Karpas-422 (cell line): ENCODE measurements at places on chromosomes 7 and 10. TPM values are rescaled to one million over a fixed set of nuclear protein-coding genes. Genes with fewer than 3 reads are reported as not detected.

- DNase-seq, result no peak
These were observed 28.4 kb downstream of the RASGEF1A start for GRCh38 chr10:43238462-43238861.

DNA sequence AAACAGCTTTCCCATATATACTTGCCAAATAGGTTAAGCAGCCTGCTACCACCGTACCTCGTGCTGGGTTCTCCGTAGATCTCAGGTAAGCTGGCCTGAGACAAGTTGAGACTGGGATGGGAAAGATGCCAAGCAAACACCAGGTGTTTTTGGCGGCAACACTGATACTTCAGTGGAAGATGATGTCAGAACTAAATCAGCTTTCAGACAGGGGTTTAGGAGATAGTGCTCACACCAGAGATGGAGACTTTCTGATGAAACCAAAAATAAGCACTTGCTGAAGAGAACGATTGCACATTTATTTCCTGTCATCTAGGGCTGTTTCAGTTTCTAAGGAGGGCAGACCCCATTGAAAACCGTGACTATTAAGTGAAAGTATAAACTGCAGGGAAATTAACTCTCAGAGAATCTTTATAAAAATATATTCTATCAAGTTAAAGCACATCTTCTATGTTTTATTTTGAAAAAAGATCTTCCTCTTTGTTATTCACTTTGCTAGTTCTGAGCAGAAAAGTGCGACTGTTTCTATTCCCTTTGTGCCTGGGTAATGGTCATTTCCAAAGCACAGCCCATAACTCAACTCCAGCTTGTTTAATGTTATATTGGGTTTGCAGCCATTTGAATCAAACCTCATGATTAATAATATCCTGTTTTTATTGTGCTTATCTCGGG is 149.9 kb downstream of the CPED1 start:
- no peak for DNase-seq

GRCh38 chr10:133164816-133165555 is 5.0 kb downstream of the KNDC1 start:
- DNase-seq, result no peak

DNA sequence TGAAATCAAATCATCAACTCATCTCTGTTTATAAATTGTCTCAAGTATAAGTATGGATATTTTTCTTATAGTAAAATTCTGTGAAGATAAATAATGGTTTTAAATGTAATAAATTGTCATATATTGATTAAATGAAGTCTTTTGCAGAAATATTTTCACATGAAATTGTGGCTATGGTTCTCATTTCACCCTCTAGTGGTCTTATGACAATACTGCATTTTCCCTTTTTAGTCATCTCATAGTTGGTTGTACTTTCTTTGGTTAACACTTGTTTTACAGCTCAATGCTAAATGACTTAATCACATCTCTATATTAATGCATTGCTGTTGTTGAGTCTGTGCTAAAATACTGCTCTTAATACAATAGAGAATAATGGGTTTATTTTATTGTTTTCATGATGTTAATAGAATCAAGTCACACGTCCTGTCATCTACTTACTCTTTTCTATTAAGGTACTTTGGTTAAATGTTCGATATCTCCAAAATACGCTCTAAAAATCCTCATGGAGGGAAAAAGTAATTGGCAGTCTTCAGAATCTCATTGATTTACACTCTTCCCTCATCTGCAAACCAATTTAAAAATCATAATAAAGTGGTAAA is 38.0 kb upstream of the CACNA2D1 start:
- DNase-seq, result peak; percentile 55

DNA sequence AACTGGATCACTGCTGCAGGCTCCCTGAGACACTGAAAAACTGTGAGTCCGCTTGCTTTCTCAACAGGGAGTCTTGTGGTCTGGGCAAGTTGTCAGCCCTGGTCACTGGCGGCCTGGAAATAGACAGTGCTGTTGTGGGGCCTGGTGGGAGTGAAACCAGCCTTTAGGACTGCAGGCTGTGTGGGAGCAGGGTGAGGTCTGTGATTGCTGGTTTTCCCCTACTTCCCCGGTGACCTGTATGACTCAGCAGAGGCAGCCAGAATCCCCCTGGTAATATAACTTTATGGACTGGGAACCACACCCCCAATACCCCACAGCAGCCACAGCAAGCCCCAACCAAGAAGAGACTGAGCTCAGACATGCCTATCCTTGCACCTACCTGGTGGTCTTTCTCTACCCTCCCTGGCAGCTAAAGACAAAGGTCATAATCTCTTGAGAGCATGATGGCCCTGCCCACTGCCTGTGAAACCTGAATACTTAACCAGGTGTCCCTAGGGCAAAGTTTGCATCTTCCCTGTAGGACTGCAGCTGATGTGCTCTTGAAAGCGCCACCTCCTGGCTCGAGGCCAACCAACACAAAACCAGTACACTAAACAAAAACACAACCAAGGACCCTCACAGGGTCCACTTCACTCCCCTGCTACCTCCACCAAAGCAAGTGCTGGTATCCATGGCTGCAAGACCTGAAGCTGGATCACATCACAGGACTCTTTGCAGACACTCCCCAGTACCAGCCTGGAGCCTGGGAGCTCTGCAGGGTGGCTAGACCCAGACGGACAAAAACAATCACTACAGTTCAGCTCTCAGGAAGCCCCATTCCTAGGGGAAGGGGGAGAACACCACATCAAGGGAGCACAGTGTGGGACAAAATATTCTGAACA is 7.2 kb upstream of the ADAM22 start:
- DNase-seq, result peak; percentile 58

DNA sequence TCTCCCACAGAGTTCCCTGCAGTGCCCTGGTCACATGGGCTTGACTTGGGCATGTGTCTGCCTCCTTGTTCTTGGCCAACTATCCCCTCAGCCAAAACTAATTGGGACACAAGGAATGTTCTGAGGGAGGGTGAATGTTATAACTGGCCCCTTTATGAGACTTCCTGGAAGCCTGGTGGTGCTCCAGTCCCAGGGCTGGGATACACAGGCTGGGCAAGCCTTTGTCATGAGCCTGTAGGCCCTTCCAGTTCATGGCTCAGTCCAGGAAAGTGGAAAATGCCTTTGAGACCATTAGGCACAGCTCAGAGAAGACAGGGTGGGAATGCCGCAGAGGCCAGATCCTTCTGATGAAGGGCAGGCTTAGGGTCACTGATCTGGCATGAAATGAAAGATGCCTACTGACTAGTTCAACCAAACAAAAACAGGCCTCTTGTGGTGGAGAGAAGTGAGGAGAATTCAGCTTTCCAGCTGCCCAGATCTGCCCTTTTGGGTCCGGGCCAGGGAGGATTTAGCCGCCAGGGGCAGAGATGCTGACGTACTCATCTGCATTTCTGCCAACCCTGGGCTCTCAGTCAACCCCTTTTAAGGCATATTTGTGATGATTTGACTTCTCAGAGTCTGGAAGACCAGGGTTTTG is 961.5 kb downstream of the KCNMA1 start:
- no peak for DNase-seq

Gene TLX1
- total RNA-seq, result not detected in 2 replicates

- no peak for DNase-seq
These were observed 121.4 kb upstream of the INHBA start for GRCh38 chr7:41824284-41824683.

DNA sequence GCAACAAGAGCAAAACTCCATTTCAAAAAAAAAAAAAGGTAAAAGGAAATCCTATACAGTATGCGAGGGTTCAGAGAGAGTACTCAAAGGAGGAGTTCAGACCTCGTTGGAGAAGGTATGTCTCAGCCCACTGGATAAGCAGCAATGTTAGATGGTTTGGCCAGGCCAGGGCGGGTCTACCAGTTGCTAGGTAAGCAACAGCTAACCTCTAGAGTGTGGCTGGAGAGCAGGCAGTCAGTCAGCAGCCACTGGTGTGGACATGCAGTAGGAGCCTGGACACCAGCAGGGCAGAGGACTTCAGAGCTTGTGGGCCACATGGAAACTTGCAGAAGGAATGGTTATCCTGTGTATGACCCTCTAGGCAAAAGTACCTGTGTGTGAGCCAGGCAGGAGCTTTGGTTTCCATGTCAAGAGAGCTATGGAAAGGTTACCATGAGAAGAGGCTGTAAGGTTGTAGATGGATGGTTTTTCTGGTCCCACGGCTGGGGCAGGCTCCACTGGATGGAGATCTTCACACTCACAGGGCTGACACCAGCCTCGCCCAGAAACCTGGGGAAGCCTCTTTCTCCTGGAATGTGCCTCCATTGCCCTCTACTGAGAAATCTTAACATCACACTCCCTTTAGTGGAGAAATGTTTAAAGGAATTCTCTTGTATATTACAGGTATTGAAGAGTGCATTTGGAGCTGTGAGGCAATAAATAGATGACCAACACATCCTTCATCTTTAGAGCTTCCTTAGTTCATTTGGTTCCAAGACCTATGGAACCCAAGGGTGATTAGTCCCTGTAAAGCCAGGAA is 63.6 kb downstream of the CCDC186 start:
- no peak for DNase-seq

Gene CACNB2
- not detected in 2 replicates for total RNA-seq

Gene C10orf53
- total RNA-seq, result not detected in 2 replicates

Gene AGR2
- total RNA-seq, result 0.19 and 2.5 TPM in 2 replicates

GRCh38 chr7:71937840-71938371 is 474.2 kb downstream of the CALN1 start:
- no peak for DNase-seq

DNA sequence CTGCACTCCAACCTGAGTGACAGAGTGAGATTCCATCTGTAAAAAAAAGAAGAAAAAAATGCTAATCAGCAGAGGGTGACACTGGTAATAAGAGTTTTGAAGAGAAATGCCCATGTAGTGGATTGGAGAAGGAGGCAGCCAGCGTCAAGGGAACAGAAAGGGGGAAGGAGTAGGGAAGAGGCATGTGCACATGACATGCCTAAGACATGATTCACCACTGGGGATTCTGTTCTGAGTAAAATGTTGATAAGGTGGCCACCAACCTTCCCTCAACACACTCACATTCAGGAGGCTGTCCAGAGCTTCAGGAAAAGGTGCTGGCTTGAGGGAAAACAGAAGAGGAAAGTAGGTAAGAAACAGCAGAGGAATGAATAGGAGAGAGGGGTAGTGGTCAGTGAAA is 39.9 kb downstream of the AKR1D1 start:
- DNase-seq, result no peak

GRCh38 chr7:41113719-41114118 is 589.2 kb downstream of the INHBA start:
- DNase-seq, result no peak

DNA sequence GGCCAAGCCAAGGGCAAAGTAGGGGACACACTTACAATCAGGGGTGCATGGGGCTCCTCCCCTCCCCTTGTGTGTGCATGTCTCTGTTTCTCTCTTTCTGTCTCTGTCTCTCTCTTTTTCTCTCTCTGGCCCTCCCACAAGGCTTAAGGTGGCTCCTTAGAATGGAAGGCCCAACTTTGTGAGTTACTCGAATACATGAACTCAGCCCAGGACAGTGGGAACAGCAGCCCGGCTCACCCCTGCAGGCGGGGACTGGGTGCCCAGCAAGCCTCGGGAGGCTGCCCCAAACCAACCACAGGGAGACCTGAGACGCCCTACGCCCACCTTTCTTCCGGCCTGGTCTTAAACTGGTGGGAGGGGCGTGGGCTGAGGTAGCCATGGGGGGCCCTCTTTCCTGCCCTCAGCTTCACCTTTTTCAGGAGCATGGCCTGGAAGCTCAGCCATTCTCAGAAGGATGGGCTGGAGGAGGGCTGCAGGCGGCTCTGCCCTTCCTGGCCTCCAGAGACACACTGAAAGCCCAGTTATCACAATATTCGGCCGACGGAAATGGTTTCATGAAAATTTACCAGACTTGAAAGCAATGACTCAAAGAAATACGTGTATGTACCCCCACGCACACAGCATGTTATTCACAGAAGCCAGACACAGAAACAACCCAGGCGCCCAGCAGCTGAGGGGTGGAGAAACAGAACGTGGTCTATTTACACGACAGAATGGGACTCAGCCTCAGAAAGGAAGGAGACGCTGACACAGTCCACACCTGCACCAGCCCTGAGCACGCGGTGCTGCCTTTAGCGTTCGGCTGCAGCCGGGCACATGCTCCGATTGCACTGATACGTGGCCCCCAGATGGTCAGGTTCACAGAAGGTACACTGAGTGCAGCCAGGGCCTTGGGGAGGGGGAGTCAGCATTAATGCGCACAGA is 229.5 kb downstream of the PTPRN2 start:
- DNase-seq, result no peak

GRCh38 chr7:75809396-75809795 is 4.2 kb downstream of the CCL24 start:
- DNase-seq, result no peak
